ENCODE measurements at places on chromosomes 16 and 17.

DNA sequence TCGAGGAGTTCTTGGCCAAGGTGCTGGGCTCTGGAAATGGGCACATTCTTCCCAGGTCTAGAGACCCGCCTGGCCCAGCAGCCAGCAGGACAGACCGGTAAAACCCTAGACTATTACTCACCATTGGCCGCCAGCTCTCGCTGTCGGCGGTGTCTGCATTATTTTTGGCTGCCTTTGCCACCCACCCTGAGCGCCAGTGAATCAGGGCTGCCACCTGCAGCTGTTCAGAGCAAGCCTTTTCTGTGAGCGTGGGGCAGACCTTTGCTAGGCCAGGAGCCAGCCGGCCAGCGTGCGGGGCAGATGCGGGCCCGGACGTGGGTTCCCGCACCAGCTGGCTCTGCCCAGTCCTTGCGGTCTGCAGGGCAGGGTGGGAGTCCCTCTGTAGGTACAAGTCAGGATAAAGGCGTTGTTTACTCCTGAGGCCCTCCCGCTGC is 15.8 kb upstream of the CLEC18A start:
- no peak for DNase-seq

DNA sequence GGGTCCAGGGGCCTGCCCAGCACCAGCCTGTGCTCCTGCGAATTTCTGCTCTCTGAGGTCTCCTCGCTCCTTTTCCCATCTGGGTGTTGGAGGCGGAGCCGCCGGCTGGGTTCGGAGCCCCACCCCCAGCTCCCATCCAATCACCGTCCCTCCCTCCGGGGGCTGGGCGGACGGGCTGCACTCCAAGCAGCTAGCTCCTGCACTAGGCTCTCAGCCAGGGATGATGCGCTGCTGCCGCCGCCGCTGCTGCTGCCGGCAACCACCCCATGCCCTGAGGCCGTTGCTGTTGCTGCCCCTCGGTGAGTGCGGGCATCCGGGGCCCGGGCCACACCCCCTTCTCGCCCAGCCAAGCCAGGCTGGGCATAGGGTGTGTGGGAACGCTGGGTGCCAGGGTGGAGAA is at the start of gene NRN1L:
Gene NRN1L, plus strand, starts transcription at position 202 of the 400 bp plus-strand sequence. Its CDS starts 19 bp downstream, at position 221.
- no peak for DNase-seq

GRCh38 chr16:86825631-86826030 is 247.3 kb downstream of the FOXL1 start:
- no peak for DNase-seq

GRCh38 chr17:37553401-37553966 is 55.7 kb downstream of the SYNRG start:
- DNase-seq, result no peak

DNA sequence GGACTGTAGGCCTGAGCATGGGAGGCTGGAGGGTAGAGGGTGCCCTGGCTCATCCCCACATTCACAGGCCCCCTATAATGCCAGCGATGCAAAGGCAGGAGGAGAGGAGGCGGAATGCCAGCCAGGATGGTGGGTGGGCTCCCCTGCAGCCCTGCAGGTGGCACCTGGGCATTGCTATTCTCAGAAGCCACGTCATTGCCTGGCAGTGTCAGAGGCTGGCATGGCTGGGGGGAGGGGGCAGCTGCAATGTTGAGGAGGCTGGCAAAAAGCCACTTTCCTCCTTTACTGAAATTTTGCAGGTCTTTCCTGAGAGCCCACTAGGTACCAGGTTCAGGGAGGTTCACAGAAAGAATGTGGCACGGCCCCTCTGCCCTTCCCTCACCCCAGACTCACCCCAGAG is 36.2 kb downstream of the RAB11FIP4 start:
- DNase-seq, result no peak
